ENCODE measurements at places on chromosomes 13 and 19. TPM values are rescaled to one million over a fixed set of nuclear protein-coding genes. Genes with fewer than 3 reads are reported as not detected.

DNA sequence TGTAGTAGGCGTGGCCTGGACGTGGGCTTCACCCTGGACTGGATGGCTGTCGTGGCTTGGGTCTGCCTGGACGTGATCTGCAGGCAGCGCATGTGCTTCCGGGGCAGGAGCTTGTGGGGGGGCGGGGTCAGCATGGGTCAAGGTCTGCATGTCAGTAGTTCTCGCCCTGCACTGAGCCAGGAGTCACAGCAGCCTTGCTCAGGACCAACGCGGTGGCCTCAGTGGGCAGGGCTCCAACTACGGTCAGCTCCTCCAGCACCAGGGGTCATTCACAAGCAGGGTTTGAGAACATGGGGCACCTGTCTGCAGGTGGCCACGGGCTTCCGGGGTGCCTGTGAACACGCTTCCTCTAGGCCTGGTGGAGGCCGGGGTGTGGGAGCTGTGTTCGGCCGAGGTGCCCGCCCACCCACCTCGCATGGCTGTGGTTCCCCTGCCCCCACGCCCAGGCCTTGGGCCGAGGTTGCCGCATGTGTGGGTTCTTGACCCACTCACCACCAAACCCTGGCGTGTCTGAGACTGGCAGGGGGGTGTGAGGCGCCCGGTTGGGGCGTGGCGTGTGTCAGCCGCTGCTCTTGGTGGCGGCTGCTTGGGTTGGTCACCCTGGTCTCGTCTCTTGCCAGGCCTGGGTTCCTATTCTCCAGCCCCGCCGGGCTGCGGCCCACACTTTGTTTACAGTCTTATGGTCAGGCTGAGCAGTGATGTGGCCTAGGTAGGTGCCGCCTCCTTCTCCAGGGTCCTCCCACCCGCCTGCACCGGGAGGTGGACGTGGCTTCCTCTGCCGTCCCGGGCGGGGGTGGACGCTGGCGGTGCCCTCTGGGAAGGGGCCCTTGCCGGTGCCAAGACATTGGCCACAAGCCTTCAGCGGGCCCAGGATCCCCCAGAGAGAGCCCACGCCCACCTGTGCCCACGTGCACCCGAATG is 4.8 kb upstream of the RPS15 start:
- DNase-seq, result no peak
- H3K36me3 ChIP-seq, result peaks cover 57% of the 10 kb centered on the region
- H3K27ac ChIP-seq, result no peak overlapping the region
- H3K27me3 ChIP-seq, result no peaks in the 10 kb centered on the region
- peaks cover 6% of the 10 kb centered on the region for H3K4me1 ChIP-seq

GRCh38 chr19:28312269-28312668 is 900.7 kb downstream of the UQCRFS1 start:
- no peaks in the 10 kb centered on the region for H3K4me1 ChIP-seq
- H3K4me3 ChIP-seq, result no peak overlapping the region
- H3K36me3 ChIP-seq, result no peaks in the 10 kb centered on the region

GRAMD1A gene
- total RNA-seq, result 80.3 TPM

DNA sequence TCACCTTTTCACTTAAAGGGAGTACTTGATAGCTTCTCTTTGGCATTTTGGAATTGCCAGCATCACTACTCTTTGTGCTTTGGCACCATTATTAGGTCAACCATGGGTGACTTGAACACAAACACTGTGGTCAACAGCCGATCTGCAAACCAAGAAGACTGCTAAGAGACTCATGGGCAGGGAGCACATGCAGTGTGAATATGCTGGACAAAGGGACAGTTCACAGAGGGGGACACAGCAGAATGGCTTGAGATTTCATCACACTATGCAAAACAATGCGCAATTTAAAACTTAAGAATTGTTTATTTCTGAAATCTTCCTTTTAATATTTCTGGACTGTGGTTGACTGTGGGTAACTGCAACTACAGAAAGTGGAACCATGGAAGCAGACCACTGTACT is 64.4 kb downstream of the LMO7 start:
- no peak overlapping the region for H3K4me3 ChIP-seq
- DNase-seq, result no peak
- no peaks in the 10 kb centered on the region for H3K4me1 ChIP-seq
- H3K27ac ChIP-seq, result no peak overlapping the region
- no peaks in the 10 kb centered on the region for H3K36me3 ChIP-seq

PALM3 gene
- not detected for total RNA-seq

DNA sequence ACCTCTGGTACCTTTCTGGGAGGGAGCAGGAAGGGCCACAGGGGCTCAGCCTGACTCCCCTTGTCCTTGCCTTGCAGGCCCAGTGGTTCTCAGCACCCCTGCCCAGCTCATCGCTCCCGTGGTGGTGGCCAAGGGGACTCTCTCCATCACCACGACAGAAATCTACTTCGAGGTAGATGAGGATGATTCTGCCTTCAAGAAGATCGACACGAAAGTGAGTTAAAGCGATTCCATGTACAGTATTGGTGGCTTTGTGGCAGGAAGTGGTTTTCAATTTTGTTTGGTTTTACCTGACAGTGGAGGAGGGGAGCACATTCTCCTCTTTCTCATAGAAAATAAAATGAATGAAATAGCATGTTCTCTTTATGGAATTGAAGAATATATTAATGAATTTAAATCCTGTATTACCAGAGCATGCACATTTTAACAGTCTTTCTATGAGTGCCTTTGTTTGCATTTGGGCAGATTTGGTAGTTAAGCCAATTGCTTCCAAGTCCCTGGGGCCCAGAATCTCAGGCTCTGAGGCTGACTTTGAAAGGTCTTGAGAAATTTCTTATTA is 4.1 kb downstream of the MAB21L1 start:
- peaks cover 30% of the 10 kb centered on the region for H3K4me1 ChIP-seq
- H3K36me3 ChIP-seq, result no peaks in the 10 kb centered on the region
- no peak overlapping the region for H3K4me3 ChIP-seq
- peaks cover 68% of the 10 kb centered on the region for H3K27me3 ChIP-seq
- no peak for DNase-seq
- H3K27ac ChIP-seq, result no peak overlapping the region

DNA sequence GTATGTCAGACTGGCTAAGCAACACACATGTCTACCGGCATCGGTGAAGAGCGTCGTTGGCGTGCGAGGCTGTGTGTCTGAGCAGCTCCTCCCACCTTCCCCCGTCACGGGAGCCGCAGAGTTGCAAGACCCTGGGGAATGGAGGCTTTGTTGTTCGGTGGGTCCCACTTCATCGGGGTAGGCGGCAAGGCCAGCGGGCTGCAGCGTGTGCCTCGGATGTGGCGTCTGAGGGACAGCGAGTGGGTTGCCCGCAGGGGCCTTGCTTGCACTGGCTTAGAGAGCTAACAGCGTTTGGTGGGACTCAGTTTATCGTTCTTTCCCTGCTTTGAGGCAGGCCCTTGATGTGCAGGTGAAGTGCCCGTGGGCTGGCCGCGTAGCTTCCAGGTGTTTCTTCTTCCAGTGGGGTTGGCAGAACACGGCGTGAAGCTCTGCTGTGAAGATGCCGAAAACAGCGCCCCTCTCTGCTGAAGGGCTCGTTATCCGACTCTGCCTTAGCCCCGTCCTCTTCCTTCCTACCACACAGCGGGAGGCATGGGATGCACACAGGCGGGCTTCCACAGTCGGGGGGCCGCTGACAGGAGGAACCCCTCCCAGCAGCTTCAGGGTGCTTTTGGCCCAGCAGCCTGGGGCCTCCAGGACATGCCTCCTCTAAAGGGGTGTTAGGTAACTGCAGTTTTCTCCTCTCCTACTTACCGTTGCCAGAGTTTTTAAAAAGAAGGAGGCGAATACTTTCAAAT is 85.2 kb downstream of the ATP11A start:
- H3K36me3 ChIP-seq, result no peaks in the 10 kb centered on the region
- no peaks in the 10 kb centered on the region for H3K27me3 ChIP-seq
- no peak for DNase-seq
- H3K4me1 ChIP-seq, result no peaks in the 10 kb centered on the region
- H3K4me3 ChIP-seq, result no peak overlapping the region

DNA sequence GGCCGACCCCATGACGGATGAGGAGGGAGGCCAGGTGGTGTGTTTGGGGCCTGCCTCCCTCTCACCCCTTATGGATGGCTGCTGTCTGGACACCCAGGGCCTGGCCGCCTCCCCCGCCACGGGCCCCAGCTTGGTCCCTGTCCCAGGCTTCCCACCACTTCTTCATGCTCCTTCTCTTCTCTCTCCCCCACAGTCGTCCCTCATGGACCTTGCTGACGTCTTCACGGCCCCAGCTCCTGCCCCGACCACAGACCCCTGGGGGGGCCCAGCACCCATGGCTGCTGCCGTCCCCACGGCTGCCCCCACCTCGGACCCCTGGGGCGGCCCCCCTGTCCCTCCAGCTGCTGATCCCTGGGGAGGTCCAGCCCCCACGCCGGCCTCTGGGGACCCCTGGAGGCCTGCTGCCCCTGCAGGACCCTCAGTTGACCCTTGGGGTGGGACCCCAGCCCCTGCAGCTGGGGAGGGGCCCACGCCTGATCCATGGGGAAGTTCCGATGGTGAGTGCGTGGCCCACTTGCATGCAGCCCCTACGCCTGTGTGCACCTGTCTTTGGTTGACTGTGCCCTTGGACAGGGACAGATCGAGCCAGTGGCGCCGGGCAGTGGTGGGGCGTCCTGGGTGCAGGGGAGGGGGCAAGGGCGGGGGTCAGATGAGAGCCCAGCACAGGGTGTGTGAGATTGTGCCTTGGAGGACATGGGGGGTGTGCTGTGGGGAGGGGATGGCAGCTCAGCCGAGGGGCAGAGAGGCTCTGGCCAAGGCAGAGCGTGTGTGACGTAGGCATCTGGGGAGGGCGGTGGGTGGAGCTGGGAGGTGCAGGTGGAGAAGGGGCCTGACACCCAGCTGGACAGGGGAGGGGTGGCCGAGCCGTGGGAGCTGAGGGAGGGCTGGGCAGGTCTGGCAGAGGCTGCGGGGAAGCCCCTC is 16.8 kb downstream of the EPN1 start:
- H3K36me3 ChIP-seq, result peaks cover 69% of the 10 kb centered on the region
- H3K4me1 ChIP-seq, result peaks cover 7% of the 10 kb centered on the region
- H3K27me3 ChIP-seq, result no peaks in the 10 kb centered on the region
- no peak overlapping the region for H3K4me3 ChIP-seq

- peaks cover 3% of the 10 kb centered on the region for H3K27me3 ChIP-seq
- H3K27ac ChIP-seq, result no peak overlapping the region
- H3K4me1 ChIP-seq, result peaks cover 19% of the 10 kb centered on the region
- peak overlapping the region; percentile 18 for H3K4me3 ChIP-seq
- H3K36me3 ChIP-seq, result no peaks in the 10 kb centered on the region
These were observed 12.3 kb downstream of the HRC start for GRCh38 chr19:49142866-49143335.

GRCh38 chr13:26710166-26710565 is 50.4 kb downstream of the GPR12 start:
- no peak overlapping the region for H3K4me3 ChIP-seq
- no peak for DNase-seq
- no peaks in the 10 kb centered on the region for H3K4me1 ChIP-seq
- H3K27me3 ChIP-seq, result no peaks in the 10 kb centered on the region
- no peak overlapping the region for H3K27ac ChIP-seq

KLHL26 gene
- 8.0 TPM for total RNA-seq

GRCh38 chr13:29510651-29511084 is 84.8 kb downstream of the SLC7A1 start:
- H3K36me3 ChIP-seq, result peaks cover 4% of the 10 kb centered on the region
- no peak overlapping the region for H3K27ac ChIP-seq
- H3K4me3 ChIP-seq, result no peak overlapping the region

GRCh38 chr19:30519607-30520205 is 147.5 kb downstream of the ZNF536 start:
- H3K27ac ChIP-seq, result no peak overlapping the region
- H3K27me3 ChIP-seq, result no peaks in the 10 kb centered on the region
- H3K4me1 ChIP-seq, result no peaks in the 10 kb centered on the region
- no peaks in the 10 kb centered on the region for H3K36me3 ChIP-seq
- no peak for DNase-seq
- no peak overlapping the region for H3K4me3 ChIP-seq

- H3K36me3 ChIP-seq, result peaks cover 17% of the 10 kb centered on the region
- H3K4me1 ChIP-seq, result peaks cover 26% of the 10 kb centered on the region
- no peak overlapping the region for H3K27ac ChIP-seq
- no peak overlapping the region for H3K4me3 ChIP-seq
These were observed 4.9 kb downstream of the ERCC1 start for GRCh38 chr19:45418802-45419201.

DNA sequence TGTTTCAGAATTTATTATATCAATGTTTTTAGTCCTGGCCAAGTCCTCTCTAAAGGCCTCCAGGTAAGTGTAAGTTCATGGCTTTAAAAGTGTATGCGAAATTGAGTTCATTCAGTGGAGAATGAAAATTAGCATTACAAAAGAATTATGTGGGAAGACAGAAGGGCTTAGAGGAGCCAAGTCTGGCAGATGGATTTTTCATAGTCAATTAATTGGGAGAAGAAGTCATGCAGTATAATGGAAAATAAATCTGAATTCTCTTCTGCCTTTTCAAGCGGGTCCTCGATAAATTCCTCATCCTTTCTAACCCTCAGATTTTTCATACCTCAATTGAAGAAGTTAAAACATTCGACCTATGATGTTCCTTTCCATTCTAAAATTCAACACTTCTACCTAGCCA is 394.2 kb downstream of the ITGBL1 start:
- DNase-seq, result no peak
- H3K27me3 ChIP-seq, result no peaks in the 10 kb centered on the region
- H3K27ac ChIP-seq, result no peak overlapping the region
- H3K4me1 ChIP-seq, result no peaks in the 10 kb centered on the region
- no peaks in the 10 kb centered on the region for H3K36me3 ChIP-seq

DNA sequence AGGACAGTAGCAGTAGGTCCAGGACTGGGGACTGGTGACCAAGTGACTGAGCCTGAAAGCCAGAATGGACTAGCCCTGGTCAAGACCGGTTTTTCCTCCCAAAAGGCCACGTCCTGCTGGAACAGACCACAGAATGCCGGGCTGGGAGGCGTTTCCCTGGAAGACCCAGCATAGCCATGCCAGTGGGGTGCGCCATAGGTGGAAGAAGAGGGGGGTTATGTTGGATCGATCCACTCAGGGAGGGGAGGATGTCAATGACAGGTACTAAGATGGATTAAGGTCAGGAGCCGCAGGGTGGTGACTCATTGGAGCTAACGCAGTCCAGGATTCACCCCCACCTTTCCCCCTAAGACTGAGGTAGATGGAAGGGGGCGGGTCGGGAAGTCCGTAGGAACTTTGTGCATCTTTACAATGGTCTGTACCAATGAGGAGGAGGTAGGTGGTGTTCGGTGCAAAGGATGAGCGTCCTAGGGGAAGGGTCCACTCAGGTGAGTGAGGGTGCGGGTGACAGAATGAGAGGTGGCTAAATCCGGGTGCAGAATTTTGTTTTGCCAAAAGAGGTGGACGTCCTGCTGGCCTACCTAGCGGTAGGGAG is 21.0 kb downstream of the VASP start:
- H3K27me3 ChIP-seq, result no peaks in the 10 kb centered on the region
- no peak overlapping the region for H3K4me3 ChIP-seq
- peaks cover 48% of the 10 kb centered on the region for H3K36me3 ChIP-seq
- peaks cover 20% of the 10 kb centered on the region for H3K4me1 ChIP-seq
- no peak for DNase-seq

DNA sequence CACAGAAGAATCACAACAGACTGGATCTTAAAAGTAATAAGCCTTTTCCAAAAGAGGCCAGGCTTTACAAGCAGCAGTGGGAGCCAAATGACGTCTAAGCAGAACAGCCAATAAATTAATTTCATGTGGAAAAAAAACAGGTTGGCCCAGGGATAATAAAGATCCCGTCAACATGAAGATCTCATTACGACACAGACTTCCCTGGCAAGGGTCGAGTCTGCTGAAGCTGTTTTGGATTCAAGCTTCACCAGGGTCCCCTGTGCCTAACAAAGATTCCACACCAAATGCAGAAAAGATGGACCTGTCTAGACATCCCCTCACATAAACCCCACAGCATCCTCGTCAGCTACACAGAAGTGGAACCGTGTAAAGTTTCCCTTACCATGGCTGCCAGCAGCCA is 215.1 kb upstream of the ZNF507 start:
- H3K27ac ChIP-seq, result no peak overlapping the region
- no peaks in the 10 kb centered on the region for H3K36me3 ChIP-seq
- H3K27me3 ChIP-seq, result no peaks in the 10 kb centered on the region
- DNase-seq, result no peak
- no peaks in the 10 kb centered on the region for H3K4me1 ChIP-seq
- H3K4me3 ChIP-seq, result no peak overlapping the region

EFNA2 gene
- total RNA-seq, result not detected

Data from natural killer cell (primary cell).